GM23248 (cell line): ENCODE measurements at places on chromosomes 16 and 17. TPM values are rescaled to one million over a fixed set of nuclear protein-coding genes. Genes with fewer than 3 reads are reported as not detected.
A peak's percentile ranks its signal among the peaks of the same experiment; 100 is the strongest.

The MYH8 gene
- total RNA-seq = not detected in 2 replicates

The PRSS22 gene
- not detected in 2 replicates for total RNA-seq

The ABCA9 gene
- total RNA-seq = 0.51 and 0.65 TPM in 2 replicates

The MRPL38 gene
- total RNA-seq = 18.8 and 36.9 TPM in 2 replicates

The NARF gene
- 55.2 and 69.0 TPM in 2 replicates for total RNA-seq

The TMEM132E gene
- total RNA-seq = 0.11 TPM in 1 of 2 replicates, not detected in the other

The TBX4 gene
- not detected in 2 replicates for total RNA-seq

The ITGB3 gene
- total RNA-seq = 6.7 and 7.2 TPM in 2 replicates

The TP53TG3C gene
- not detected in 2 replicates for total RNA-seq

The NPLOC4 gene
- 62.9 and 64.6 TPM in 2 replicates for total RNA-seq

The KCNJ18 gene
- not detected in 2 replicates for total RNA-seq

GRCh38 chr16:85631230-85631629, 18.1 kb downstream of the GSE1 start:
- no peaks in the 10 kb centered on the region for H3K27me3 ChIP-seq
- H3K4me1 ChIP-seq = no peaks in the 10 kb centered on the region

DNA sequence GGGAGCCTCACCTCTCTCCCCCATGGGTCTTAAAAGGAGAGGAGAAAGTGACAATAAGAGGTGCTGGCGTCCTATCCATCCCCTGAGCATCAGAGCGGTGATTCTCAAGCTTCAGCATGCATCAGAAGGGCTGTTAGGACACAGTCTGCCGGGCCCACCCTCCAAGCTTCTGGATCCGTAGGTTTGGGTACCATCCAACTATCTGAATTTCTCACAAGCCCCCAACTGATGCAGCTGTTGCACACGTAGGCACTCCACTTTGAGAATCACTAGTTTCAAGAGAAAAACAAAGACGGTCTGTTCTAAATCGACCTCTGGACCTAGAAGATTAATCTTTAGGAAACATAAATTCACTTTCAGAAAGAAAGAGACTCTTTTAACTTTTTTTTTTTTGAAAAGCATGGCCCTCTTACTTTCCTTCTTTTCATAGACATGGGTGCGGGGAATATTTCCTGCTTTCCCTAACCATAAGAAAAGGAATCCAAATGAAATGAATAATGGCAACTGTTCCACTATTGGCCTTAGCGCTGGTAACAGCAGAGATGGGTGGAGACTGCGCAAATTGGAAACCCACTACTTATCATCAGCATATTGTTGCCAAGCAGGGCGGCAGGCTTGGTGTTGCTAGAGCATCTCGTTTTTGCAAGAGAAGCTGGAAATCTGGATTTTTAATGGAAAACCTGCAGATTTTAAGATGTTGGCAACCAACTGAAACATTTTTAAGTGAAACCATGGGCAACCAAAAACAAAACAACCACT, 144.4 kb downstream of the GAS7 start:
- H3K4me3 ChIP-seq = no peak overlapping the region
- DNase-seq = no peak
- H3K4me1 ChIP-seq = peaks cover 12% of the 10 kb centered on the region
- no peaks in the 10 kb centered on the region for H3K36me3 ChIP-seq

GRCh38 chr17:2691069-2691871, 20.3 kb downstream of the CLUH start:
- no peak overlapping the region for H3K4me3 ChIP-seq
- no peak for DNase-seq
- peaks cover 13% of the 10 kb centered on the region for H3K4me1 ChIP-seq
- H3K36me3 ChIP-seq = no peaks in the 10 kb centered on the region

DNA sequence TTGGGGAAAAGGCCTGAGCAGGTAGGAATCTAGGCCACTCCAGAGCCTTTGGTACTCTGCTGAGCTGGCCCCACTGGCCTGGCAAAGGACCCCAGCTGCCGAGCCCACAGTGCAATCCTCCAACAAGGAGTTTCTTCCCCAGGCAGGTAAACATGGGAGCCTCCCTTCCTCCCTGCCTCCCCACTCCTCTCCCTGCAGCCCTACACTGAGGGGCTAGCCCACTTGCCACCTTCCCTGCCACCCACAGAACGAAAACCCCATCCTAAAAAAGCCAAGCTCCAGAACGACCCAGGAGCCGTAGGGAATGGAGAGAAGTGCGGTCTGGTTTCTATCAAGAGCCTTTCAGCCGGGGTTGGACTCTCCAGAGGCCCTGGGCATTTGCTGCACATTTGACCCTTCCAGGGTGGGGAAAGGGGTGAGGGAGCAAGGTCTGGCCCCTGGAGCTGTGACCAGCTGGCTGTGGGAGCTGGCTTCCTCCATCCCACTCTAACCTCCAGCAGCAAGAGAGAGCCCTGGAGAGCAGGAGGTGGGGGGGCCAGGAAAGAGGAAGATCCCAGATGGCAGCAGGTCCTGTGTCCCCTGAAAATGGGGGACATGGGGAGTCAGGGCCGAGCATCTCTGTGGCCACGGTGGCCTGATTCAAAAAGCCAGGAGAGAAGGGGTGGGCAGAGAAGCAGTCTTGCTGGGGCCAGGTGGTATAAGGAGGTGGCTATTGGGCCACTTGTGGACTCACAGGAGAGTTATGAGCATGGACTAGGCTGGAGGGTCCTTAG, 1.3 kb downstream of the HID1 start:
- DNase-seq = no peak
- no peaks in the 10 kb centered on the region for H3K4me1 ChIP-seq
- H3K4me3 ChIP-seq = no peak overlapping the region
- no peaks in the 10 kb centered on the region for H3K36me3 ChIP-seq

GRCh38 chr16:48580925-48581500, 29.0 kb downstream of the N4BP1 start:
- DNase-seq = peak; percentile 52
- H3K27ac ChIP-seq = peak overlapping the region; percentile 11; the same call in 1 of the 2 replicates
- no peak overlapping the region for H3K4me3 ChIP-seq
- peaks cover 6% of the 10 kb centered on the region; the same call in 1 of the 2 replicates for H3K36me3 ChIP-seq
- no peaks in the 10 kb centered on the region for H3K27me3 ChIP-seq
- peaks cover 42% of the 10 kb centered on the region for H3K4me1 ChIP-seq

GRCh38 chr17:1008008-1008761, 11.3 kb downstream of the TIMM22 start:
- H3K27me3 ChIP-seq = no peaks in the 10 kb centered on the region
- peaks cover under 1% of the 10 kb centered on the region for H3K4me1 ChIP-seq
- no peaks in the 10 kb centered on the region for H3K36me3 ChIP-seq
- H3K4me3 ChIP-seq = no peak overlapping the region

DNA sequence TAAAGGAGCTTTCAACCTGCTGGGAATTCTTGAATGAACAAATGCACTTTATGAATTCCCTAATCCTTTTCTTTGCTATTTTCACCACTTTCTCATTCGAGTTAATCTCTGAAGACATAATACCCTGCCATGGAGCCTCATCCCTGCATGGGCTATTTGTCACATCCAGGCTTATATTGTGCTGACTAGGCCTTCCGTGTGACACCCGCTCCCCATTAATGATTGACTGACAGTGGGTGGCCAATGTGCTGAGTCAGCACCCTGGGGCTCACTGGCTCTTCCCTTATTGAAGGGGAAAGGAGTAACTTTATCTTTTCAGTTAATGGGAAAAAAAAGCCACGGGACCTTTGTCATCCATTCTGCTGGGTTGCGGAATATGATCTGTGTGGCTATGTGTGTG, 1024.8 kb upstream of the EEF2KMT start:
- DNase-seq = no peak
- no peaks in the 10 kb centered on the region for H3K4me1 ChIP-seq
- no peaks in the 10 kb centered on the region for H3K36me3 ChIP-seq
- H3K27me3 ChIP-seq = no peaks in the 10 kb centered on the region
- no peak overlapping the region for H3K27ac ChIP-seq
- H3K4me3 ChIP-seq = no peak overlapping the region

DNA sequence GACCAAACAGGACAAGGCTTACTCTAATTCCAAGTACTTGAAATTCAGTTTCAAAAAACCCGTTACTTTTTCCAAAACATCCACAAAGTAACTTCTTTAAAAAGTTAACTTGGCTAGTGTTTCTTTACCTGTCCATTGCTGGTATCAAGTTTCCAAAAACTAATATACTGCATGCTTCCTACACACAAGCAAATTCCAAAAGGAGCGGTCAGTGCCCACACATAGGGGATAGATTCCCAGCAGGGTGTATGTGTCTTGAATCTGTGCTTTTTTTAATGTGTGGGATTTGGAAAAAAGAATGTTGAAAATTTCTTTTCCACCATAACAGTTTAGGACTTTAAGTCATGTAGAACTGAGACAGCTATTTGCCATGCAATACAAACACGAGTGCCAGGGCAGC, 367.8 kb upstream of the SOX9 start:
- no peak overlapping the region for H3K4me3 ChIP-seq
- no peaks in the 10 kb centered on the region for H3K36me3 ChIP-seq
- DNase-seq = no peak
- H3K4me1 ChIP-seq = no peaks in the 10 kb centered on the region

DNA sequence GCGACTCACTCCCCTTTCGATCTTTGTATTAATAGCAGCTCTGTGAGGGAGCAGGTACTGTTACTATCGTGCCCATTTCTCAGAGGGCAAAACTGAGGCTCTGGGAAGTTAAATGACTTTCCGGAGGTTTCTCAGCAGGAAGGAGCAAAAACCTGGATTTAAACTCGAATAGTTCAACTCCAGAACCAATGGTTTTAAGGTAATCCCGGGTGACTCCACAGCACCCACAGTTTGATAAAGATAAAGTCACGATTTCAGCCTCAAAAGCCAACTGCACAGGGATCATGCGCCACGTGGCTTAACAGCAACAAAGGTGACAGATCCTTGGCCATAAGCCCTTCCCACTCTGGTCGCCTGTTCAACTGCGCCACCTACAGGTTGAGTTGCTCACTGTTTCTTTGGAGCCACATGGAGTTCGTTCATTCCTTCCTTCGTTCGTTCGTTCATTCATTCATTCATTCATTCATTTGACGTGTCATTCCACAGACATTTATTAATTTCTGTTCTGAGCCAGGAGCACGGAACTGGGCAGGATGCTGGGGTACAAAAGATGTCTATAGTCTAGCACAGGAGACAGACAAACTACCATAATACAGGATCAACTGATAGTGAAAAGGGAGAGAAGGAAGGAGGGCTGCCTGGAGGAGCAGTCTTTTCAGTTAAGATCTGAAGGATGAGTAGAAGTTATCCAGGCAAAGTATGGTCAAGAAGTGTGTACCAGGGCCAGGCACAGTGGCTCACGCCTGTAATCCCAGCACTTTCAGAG, 134.8 kb downstream of the HS3ST2 start:
- H3K4me3 ChIP-seq = peak overlapping the region; percentile 32
- no peaks in the 10 kb centered on the region for H3K36me3 ChIP-seq
- H3K27ac ChIP-seq = no peak overlapping the region
- peaks cover 15% of the 10 kb centered on the region for H3K27me3 ChIP-seq

- H3K27ac ChIP-seq = no peak overlapping the region
- H3K27me3 ChIP-seq = no peaks in the 10 kb centered on the region; the same call in 1 of the 2 replicates
- DNase-seq = no peak
- no peaks in the 10 kb centered on the region for H3K4me1 ChIP-seq
Measured at GRCh38 chr17:79464318-79465010, 146.4 kb downstream of the RBFOX3 start.

GRCh38 chr17:72053449-72053848, 67.4 kb upstream of the SOX9 start:
- no peaks in the 10 kb centered on the region for H3K4me1 ChIP-seq
- no peaks in the 10 kb centered on the region for H3K36me3 ChIP-seq
- H3K27ac ChIP-seq = no peak overlapping the region

GRCh38 chr17:80577876-80578570, 33.4 kb downstream of the RPTOR start:
- H3K27me3 ChIP-seq = no peaks in the 10 kb centered on the region
- H3K27ac ChIP-seq = no peak overlapping the region
- no peaks in the 10 kb centered on the region for H3K36me3 ChIP-seq
- no peaks in the 10 kb centered on the region for H3K4me1 ChIP-seq
- no peak for DNase-seq
- no peak overlapping the region for H3K4me3 ChIP-seq

GRCh38 chr17:36641877-36642845, 40.8 kb downstream of the MRM1 start:
- no peaks in the 10 kb centered on the region for H3K36me3 ChIP-seq
- peaks cover 5% of the 10 kb centered on the region; the same call in 1 of the 2 replicates for H3K4me1 ChIP-seq
- peak; percentile 22 for DNase-seq
- peaks cover 82% of the 10 kb centered on the region for H3K27me3 ChIP-seq

DNA sequence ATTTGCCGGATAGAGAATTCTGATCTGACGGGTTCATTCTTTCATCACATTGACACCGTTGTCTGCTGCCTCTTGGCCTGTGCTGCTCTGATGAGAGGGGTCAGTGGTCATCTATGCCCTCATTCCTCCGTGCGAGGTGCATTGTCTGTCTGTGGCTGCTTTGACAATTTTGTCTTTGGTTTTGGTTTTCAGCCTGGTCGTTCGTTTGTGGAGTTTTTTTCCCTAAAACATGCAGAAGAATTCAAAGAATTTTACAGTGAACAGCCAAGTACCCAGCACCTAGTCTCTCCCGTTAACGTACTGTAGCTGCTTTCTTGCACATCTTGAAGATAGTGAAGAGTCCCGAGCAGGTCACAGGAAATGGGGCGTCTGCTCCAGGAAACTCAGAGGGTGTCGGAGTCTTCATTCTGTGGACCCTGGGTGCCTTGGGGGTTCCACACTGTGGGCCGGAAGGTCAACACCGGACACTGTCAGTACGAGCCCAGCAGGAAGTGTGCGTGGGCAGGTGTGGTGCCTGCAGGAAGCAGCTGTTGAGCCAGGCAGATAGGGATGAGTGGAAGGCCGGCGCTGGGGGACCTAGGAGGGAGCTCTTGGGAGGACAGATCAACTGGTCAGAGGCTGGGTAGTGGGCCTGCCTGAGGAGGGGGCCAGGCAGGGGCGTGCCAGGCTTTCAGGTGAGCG, 28.2 kb downstream of the CRAMP1 start:
- no peaks in the 10 kb centered on the region for H3K27me3 ChIP-seq
- DNase-seq = no peak
- no peaks in the 10 kb centered on the region for H3K4me1 ChIP-seq
- peaks cover 11% of the 10 kb centered on the region; the same call in 1 of the 2 replicates for H3K36me3 ChIP-seq
- H3K4me3 ChIP-seq = no peak overlapping the region

GRCh38 chr16:17939122-17939536, 397.4 kb downstream of the NPIPA8 start:
- no peak overlapping the region for H3K4me3 ChIP-seq
- H3K27me3 ChIP-seq = no peaks in the 10 kb centered on the region
- no peak for DNase-seq
- H3K27ac ChIP-seq = no peak overlapping the region
- H3K36me3 ChIP-seq = no peaks in the 10 kb centered on the region

DNA sequence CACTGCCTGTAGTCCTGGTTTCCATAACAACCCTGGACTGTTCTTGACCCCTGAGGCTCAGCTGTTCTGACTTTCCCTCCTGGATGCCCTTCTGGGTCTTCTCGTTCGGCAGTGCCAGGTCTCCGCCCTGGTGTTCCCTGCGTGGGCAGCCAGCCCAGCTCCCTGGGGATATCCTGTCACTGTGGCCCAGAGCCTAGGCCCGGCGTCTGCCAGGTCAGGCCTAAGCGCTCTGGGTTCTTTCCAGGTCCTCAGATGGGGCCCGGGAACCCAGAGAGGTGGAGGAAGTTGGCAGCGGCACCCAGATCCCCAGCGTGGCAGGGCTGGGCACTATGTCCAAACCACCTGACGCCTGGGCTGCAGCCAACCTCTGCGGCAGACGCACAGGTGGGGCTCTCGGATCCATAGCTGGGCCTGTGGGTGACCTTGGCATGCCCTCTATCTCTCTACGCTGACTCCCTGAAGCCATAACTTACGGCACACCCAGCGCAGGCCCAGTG, 12.5 kb upstream of the ATP2A3 start:
- H3K4me3 ChIP-seq = no peak overlapping the region
- no peaks in the 10 kb centered on the region for H3K36me3 ChIP-seq
- H3K27me3 ChIP-seq = no peaks in the 10 kb centered on the region
- H3K4me1 ChIP-seq = no peaks in the 10 kb centered on the region
- H3K27ac ChIP-seq = no peak overlapping the region

GRCh38 chr17:19346351-19347255, 15.9 kb downstream of the B9D1 start:
- peak; percentile 95 for DNase-seq
- H3K4me3 ChIP-seq = no peak overlapping the region
- H3K27me3 ChIP-seq = no peaks in the 10 kb centered on the region
- no peaks in the 10 kb centered on the region for H3K36me3 ChIP-seq
- H3K27ac ChIP-seq = peak overlapping the region; percentile 66
- H3K4me1 ChIP-seq = peaks cover 28% of the 10 kb centered on the region
